ENCODE measurements at places on chromosomes 6 and 20.

DNA sequence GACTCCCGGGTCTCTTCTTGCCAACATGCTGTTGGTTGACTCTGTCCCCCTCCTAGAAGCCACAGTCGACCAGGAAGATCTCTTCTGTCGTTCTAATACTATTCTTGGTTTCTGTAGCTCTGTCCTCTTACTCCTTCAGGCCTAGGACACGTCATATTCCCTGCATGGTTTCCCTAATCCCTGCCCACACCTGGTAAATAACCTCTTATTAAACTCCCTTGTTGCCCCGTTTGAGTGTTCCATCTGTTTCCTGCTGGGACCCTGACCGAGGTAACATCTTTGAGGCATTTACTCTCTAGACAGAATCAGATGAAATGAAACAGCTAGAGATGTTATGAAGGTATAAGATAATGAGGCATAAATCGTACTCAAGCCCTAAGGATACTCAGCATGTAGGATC lies 68.1 kb downstream of the PLCB4 start:
- DNase-seq = no peak

DNA sequence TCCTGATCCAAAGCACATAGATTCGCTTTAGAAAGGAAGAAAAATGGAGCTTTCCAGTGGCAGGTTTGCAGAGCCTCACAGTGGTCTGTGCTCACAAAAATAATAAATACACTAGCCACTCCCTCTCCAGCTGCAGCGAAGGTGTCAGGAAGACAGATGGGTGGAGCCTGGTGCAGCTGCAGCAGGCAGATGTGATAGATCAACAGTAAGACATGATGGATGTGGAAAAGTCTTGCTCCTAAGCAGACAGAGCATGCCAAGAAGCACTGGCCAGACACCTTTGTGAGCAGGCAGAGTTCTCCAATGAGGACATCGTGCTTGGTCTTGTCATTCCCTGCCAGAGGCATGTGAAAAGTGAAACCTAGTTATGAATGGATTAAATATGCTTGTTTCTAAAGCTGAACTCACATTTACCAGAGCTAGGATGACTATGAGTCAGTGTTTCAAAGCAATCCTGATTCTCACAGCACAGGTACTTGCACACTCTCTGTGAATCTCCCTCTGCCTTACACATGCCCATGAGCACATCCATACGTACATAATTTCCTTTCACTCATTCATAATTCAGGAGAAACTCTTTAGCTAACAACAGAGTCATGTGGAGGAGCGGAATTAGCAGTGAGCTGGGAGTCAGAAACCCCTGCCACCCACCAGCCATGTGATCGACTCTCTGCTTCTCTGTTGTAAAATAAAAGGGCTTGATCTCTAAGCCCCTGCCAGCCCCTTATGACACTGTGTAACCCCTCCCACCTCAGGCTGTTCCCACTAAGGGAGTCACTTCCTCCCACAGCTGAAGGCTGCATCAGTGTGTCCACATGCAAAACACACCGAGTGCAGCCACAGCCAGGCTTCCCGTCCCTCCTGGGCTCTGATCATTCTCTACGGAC lies 111.2 kb downstream of the SCML4 start:
- no peak for DNase-seq

- DNase-seq = no peak
These were observed 3.0 kb downstream of the GLP1R start for GRCh38 chr6:39051399-39052122.

DNA sequence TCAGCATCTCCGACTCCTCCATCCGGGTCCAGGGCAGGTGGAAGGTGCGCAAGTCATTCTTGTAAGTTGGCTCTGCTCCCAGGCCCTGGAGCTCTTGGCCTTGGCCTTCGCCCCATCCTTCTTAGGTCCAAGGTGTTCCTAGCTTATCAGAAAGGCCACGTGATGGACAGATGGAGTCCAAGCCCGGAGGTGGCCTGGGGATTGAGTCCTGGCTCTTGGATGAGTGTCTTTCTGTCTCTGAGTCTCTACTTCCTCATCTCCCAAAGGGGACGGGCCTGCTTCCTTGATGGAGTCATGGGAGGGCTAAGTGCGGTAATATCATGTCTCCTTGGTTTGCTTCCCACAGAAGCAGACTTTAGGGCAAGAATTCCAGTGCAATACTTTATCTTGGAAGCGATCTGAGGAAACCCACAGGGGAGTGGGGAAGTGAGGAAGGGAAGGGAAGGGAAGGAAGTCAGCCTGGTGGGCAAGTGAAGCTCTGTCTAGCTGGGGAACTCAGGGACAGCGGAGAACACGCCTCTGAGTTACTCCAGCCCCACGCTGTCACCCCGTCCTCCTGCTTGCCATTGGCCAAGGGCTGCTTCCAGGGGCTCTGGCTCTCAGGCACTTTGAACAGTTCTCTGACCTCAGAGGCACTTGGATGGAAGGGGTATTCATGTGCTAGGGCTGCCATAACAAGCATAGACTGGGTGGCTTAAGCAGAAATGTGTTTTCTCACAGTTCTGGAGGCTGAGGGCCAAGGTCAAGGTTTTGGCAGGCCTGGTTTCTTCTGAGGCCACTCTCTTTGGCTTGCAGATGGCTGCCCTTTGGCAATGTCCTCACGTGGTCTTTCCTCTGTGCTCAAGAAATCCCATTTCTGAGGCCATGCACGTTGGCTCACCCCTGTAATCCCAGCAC lies 4.8 kb downstream of the LBP start:
- no peak for DNase-seq

DNA sequence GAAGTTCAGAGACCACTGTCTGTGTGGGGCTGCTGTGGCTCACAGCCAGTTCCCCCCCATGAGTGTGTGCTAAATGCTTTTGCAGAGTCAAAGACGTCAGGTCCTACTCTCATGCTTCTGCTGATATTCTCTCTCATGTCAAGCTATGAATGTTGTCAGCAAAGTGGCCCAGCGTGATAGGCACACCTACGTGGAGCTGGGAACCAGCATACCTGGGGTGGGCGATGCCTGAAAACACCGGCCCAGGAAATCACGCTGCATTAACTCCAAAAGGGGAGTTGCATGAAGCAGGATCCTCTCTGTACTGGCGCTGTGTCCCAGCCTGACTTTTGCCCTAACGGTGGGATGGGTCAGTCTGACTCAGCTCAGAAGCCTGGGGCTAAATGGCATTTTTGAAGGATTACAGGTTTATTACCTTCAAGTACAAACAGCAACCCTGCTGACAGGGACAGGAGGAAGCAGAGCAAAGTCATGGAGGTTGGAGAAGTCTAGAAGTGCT lies 9.0 kb upstream of the MRPS10 start:
- DNase-seq = no peak

DNA sequence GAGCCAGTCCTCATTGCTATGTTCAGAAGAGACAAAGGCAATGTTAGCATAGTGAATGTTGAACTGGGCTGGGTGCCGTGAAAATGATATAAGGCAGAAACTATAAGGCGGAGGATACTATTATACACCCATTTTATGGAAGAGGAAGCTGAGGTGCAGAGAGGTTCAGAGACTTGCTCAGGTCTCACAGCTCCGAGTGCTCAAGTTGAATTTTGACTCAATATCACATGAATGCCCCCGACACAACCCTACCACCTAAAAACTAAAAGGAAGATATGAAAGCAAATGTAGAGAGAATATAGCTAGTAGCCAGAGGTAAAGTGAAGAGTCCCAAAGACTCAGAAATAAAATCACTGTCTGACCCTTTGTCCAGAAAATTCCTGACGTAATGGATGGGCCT lies 56.7 kb downstream of the PPP1R16B start:
- DNase-seq = no peak

DNA sequence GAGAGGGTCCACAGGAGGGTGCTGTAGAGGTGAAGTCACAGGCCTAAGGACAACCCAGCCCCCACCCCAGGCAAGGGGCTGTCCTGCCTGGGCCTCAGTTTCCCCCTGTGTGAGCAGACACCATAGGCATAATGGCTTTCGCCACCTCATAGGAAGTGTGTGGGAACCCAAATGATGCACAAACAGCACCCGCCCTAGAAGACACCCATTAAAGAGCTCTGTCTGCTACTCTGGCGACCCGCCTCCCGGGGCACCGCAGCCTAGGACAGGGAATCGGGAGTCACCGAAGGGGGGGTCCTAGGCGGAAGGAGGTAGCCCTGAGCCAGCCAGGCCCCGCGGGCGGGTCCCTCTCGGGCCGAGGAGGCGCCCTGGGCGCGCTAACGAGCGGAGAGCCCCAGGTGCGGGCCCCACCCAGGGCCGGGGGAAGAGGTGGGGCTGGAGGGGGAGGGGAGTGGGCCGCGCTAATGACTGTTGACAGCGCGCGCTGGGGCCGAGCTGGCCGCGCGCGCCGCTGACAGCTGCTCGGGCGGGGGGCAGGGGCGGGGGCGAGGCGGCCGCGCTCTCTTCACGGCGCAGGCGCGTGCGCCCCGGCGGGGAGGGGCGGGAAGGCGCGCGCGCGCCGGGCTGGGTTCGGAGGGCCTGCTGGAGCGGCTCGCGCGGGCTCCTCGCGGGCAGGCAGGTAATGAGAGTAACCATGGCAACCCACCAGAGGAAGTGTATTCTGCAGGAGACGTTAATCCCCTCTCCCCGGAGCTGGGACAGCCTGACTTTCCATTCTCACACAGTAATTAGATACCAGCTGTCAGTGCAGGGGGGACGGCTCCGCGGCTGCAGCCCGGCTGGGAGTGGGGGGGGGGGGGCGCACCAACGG lies 48.9 kb downstream of the NOL4L start:
- no peak for DNase-seq

DNA sequence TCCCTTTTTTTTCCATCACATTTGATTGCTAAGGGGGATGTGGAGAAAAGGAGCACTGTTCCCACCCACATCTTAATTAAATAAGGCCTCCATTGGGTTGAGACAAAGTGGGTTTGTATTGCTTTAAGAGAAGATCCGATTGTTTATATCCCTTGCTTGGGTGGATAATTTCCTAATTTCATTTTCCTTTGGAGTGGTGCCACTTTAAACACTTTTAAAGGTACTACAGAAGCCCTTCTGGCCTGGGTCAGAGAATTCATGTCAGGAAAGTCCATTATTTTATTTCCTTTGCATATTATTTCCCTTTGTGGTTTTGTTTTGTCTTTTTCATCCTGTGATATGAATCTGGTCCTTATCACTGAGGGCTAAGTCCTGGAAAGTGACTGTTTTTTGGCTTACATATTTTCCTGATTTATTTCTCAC lies 56.9 kb downstream of the PHACTR2 start:
- no peak for DNase-seq

DNA sequence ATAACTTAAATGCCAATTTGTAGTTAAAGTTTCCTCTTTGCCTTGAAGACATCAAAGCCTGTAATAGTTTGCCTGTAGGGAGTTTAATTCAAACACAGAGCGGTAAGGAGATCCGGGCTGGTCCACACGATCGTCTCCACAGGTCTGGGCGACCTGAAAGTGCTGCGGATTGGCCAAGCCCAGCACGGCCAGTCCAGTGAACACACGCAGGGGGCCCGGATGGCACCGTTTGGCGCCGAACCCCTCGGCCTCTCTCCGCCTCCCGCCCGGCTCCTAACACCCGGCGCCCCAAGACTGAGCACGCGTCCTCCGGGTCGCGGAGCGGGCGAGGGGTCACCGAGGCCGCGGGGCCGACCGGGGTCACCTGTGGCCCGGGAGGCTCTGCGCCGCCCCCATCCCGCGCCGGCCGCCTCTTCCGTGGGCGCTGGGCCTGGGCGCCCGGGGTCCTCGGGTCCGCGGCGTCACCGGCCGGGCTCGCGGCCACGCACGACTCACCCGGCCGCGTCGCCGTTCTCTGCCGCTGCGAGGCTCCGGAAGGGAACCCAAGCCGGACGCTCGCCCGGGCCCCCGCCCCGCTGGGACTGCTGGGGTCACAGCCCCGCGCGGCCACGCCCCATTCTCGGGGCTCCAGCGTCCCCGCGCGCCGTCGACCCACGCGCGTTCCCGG lies 481 bp downstream of the SERPINB6 start:
- no peak for DNase-seq

DNA sequence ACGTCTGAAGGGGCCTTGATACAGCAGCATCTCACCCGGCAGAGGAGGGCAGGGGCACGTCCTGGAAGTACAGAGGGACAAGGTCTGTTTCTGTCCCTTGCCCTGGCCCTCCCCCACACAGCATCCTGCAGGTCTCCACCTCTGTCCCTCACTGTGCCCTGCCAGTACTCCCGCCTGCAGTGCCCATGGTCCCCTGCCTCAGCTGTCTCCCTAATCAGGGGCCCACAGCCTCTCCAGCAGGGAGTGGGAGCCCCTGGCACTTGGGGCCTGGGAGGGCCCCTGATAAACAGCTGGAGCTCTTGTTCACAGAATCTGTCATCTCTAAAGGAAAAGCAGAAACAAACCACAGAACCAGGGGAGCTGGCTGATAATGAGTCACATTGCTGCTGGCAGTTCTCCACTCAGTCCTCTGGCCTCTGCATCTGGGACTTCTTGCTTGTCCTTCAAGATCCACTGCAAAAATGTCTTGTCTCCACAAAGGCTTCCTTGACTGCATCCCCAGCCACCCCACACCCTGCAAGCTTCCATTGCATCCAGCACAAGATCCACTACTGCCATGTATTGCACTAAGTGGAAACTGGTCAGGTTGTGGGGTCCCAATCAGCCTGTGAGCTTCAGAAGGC lies 33.2 kb upstream of the TAF8 start:
- DNase-seq = no peak

- no peak for DNase-seq
These were observed 256.3 kb downstream of the ERMARD start for GRCh38 chr6:170007468-170008293.

DNA sequence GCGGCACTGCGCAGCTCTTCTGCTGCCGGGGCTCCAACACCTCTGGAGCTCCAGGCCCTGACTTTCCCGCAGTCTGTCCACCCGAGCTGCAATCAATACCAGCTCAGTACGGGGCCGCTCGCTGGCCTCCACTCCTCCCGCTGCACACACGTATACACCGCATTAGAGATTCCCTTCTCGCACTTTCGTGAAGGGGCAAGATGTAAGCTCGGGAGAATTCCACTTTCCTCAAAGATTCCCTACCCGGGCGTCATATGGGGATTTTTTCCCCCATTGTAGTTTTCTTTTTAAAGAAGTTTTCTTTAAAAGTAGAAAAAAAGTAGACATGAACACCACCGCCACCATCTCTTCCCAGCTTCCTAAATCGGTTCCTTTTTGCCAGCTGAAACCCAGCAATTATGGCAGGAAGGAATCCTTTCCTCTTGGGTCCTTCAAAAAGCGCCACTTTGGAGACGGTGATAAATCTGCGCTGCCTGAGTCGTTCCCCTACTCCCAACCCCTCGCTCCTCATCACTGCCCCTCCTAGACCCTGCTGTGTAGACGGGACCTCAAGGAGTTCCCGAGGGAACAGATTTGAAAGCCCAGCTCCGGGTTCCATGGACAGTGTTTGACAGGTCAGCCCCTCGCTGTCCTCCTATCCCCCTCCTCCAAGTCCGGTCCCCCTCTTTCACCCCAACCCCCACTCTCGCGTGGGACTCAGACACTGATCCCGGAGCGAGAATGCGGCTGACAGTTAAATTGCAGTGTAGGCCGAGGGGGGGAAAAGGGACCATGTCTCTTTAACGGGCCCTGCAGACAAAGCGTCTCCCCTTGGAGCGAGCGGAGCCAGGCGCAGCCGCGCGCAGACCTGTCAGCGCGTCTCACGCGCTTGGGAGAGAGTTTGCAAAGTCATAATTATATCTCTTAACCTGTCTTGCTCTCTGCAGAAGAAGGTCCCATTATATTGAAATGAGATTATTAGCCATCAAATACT lies 39.5 kb downstream of the NCR2 start:
- DNase-seq = no peak

- no peak for DNase-seq
These were observed 101.6 kb downstream of the ATXN1 start for GRCh38 chr6:16659466-16660156.

GRCh38 chr6:157980288-157981131 lies 1.2 kb upstream of the SYNJ2 start:
- no peak for DNase-seq

GRCh38 chr20:17583126-17583525 lies 13.3 kb downstream of the DSTN start:
- DNase-seq = no peak

Measured in right renal cortex interstitium (tissue), 3 donors.